ENCODE measurements at places on chromosomes 13 and 19.

DNA sequence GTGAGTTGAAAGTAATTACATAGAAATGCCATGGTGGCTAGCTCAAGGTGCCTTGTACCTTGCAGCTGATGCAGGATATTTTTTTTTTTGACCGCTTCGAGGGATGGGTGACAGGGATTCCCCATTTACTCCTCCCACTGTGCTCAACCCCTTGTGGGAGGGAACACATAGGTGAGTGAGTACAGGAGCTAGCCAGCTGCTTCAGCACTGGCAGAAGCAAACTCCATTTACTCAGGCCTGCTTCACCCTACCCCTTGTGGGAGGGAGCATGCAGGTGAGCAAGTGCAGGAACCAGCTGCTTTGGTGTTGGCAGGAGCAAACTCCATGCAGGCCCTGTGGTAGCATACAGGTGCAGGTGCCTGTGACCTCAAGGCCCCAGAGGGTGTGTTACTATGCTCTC is 330.1 kb downstream of the TDRD3 start:
- DNase-seq: no peak

- no peak for DNase-seq
These were observed 35.2 kb downstream of the C13orf46 start for GRCh38 chr13:113938716-113939115.

GRCh38 chr19:30255791-30256495 is 116.2 kb upstream of the ZNF536 start:
- DNase-seq: no peak

GRCh38 chr13:24261566-24261965 is 47.8 kb upstream of the C1QTNF9 start:
- DNase-seq: no peak

All from fibroblast of skin of scalp (primary cell).